ENCODE measurements at places on chromosomes 3 and 15.

DNA sequence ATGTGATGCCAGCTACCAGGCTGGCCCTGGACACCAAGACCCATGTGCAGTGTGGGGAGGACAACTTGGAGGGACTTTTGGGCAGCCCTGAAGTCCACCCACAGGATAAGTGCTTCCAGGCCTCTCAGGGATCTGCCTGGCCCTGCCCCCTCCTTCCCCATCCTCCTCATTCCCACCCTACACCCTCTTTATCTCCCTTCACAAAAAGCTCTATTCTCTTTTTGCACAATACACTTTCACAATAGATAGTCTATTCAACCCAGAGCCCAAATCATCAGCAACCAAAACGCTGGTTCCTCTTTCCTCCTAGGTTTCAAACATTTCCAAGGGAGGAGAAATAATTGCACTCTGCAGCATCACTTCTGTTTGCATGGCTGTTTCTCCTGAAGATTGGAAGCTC lies 7.8 kb upstream of the ZNF710 start:
- DNase-seq: no peak

- no peak for DNase-seq
These were observed 342.4 kb downstream of the LPP start for GRCh38 chr3:188496390-188496789.

GRCh38 chr3:177754508-177754921 lies 557.2 kb upstream of the TBL1XR1 start:
- DNase-seq: no peak

DNA sequence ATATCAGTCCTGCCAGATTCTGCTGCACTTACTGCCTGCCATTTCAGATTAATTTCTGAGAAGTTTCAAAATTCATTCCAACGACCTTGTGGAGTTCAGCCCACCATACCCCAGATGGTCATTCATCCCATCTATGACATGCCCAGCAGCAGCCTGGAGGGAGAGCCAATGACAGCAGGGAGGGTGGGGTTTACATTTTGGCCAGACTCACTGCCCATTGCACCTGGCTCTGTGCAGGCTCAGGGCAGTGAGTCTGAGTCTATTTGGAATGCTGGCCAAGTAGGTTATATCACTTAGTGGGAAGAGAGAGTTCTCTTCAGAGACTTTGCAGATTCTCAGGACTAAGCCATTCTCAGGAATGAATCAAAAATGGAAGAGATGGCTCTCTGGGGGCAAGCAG lies 21.5 kb downstream of the SRPRB start:
- DNase-seq: no peak

DNA sequence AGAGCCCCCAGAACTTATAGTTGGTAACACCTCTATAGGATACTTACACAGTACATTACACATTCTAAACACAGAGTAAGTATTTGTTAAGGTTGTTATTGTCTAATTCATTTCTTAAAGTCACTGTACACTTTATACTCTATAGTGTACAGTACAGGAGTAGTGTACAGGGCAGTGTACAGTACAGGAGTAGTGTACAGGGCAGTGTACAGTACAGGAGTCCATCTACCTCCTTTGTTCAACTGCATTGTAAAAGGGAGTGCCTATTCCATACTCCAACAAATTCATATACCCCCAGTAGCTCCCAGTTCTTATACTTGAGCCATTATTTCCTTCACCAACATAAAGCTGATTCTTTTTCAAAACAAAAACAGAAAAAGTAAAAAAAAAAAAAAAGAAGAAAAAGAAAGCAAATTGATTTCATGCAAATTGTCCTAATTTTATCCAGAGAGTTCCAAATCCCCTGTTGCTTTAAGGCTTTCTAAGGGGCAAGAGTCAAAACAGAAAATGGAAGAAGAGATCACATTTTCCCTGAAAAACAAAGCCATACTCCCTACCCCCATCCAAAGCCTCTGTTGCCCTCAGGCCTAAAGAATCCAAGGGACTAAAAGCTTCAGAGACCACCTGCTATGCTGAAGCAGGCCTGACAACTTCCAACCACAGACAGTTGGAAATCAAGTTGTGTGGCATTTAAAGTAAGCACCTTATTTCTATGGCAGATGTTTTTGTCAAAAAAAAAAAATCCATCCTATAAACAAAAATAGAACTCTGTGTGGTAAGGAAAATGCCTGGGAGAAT lies 125.6 kb downstream of the PLCH1 start:
- DNase-seq: no peak

- DNase-seq: no peak
These were observed 240.2 kb downstream of the SCAPER start for GRCh38 chr15:76664895-76665294.

- DNase-seq: no peak
These were observed 500 bp downstream of the PARP6 start for GRCh38 chr15:72271895-72272212.

- DNase-seq: no peak
These were observed 48.4 kb downstream of the GOLIM4 start for GRCh38 chr3:168047190-168047795.

DNA sequence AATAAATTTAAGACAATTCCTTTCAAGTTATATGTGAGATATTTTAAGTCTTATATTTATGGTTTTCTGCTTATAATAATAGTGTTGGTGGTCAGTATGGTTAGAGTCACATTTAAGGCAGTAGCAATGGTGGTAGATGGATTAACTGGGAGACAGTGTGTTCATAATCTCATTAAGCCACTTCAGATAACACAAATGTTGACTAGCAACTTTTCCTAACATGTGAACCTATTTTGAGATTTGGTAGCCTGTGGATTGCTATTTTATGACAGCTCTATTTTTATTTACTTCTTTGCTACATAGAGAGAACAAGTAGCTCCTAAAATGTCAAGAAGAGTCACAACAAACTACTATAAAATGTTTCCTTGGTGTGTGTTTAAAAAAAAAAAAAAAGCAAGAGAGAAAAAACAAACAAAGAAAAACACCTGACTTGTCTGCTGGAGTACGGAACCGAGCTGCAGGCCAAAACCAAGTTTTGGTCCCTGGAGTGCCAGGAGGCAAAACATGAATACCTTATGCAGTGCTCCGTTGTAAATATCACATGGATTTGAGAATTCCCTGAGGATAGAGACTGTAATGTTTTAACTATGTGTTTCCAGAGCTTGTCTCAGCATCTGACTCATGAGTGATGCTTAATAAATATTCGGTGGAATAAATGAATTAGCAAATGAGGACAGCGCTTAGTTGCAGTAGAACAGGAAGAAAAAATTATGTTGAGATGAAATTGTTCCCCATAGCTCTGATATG lies 457.1 kb upstream of the ROBO2 start:
- no peak for DNase-seq

GRCh38 chr15:94453227-94453988 lies 222.0 kb downstream of the MCTP2 start:
- no peak for DNase-seq

DNA sequence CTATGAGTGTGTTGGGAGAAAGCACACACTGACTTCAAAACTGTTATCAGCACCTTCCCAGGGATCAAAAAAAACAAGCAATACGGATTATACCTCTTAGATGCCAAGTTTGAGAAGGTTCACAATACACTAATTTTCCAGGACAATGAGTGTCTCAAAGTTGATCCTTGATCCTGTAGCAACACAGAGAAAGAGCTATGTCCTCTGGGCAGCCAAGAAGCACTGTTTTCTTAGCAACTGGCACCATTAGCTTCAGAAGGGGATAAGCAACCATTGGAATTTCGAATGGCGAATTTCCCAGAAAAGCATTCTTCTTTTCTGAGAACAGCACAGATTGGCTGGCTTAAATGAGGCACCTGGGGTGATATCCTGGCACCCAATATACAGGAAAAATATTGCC lies 270.3 kb upstream of the RORA start:
- no peak for DNase-seq

DNA sequence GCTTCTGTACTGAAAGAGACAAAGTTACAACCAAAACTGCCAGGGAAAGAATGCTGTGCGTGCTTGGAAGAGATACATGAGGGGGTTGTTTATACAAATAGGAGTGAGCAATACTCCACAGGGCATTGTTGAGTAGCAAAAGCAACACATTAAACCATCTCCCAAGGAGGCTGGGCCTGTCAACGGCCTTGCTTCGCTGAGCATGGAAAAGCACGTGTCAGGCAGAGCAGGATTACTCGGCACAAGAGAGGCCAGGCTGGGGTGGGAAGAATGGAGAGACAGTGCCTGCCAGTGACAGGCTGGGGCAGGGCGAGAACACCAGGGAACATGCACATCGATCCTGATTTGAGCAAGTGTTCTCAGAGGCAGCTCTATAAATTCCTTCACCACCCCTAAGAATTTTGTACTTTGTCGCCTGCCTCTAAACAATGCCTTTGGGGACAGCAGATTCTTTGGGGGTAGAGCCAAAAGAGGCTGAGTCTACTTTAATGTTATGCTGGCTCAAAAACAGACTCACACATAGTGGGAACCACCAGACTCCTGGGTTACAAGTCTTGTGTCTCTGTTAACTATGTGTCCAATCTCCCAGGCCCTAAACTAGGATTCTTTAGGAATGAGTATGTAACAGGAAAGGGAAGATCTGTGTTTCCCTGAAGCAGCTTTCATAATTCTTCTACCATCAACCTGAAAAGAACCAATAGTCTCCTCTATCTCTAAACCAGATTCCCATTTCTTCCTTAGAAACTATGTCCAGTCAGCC lies 67.2 kb downstream of the LIPC start:
- no peak for DNase-seq

DNA sequence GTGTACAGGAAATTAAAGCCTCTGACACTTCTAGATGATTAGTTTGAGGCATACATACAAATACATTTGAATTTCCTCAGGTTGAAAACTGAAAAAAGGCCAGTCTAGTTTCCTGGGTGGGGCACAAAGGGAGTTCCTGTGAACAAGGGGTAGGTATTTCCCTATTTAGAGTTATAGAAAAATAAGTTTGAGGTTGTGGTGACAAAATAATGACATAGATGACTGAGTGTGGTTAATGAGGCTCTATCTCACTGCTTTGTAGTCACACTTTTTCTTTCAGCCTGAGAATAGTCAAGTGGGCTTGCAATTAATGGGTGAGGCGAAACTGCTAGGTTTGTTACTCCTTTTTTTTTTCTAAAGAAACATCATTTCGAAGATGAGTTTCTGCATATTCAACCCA lies 4.3 kb downstream of the SLCO3A1 start:
- DNase-seq: no peak

- peak; percentile 17 for DNase-seq
These were observed 30.2 kb upstream of the ZNF609 start for GRCh38 chr15:64430000-64430735.

DNA sequence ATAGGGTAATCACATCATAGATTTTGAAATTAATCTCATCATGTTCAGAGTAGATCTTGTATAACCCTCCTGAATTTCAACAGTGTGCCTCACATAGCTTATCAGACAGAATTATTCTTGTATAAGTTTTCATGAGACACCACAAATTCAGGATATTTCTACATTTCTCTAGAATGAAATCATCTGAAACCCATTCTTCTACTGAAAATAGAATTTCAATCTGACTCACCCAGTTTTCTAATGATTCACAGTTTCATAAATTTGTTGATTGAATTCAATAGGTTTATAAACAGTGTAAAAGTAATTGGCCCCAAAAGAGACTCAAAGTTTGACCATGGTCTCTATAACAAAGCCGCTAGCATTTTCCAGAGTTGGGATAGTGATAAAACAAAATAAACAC lies 1082.6 kb upstream of the EPHA6 start:
- DNase-seq: no peak

DNA sequence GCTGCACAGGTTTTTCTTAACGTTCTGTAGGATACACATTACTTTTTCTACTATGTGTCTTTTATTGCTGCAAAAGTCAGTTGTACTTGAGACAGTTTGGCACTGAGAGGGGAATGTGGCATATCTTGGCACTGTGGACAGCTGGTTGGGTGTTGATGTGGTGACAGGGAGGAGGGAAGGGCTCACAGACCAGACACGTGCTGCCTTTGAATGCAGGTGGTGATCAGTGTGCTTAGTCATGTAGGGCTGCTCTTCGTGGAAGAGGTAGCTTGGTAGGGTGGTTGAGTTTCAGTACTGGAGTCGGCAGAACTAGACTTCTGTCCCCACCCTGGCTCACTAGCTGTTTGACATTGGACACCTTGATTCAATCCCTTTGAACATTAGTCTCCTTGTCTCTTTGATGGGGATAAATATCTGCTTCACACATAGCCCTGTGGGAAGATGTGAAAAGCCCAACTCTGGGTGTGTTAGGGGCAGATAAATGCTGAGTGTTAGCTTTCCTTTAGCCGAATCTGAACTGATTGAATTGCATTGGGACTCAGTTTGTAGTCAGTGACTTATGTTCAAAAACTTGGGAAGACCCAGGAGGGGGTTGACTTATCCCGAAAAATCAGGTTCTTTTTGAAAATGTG lies 108.4 kb downstream of the PTPRG start:
- DNase-seq: no peak

DNA sequence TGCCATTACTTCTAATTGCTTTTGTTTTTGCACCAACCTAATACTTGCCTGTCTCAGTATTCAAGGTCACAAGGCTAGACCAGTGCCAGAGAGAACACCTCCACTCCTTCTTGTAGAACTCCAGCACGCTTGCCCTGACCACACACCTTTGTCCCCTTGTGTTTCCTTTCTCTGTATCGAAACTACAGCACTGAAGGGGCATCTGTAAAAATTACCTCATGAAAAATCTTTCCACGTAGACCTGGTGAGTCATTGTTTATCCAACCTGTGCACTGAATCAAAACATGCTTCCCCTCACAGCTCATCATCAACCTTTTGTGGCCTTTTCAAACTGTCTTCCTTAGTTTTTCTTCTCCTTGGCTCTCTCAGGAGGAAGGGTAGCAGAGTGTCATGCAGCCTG lies 259.5 kb downstream of the THRB start:
- no peak for DNase-seq

- DNase-seq: peak; percentile 45
These were observed 9.7 kb downstream of the NTRK3 start for GRCh38 chr15:88246666-88247446.

GRCh38 chr15:90679959-90680358 lies 37.2 kb upstream of the BLM start:
- no peak for DNase-seq

DNA sequence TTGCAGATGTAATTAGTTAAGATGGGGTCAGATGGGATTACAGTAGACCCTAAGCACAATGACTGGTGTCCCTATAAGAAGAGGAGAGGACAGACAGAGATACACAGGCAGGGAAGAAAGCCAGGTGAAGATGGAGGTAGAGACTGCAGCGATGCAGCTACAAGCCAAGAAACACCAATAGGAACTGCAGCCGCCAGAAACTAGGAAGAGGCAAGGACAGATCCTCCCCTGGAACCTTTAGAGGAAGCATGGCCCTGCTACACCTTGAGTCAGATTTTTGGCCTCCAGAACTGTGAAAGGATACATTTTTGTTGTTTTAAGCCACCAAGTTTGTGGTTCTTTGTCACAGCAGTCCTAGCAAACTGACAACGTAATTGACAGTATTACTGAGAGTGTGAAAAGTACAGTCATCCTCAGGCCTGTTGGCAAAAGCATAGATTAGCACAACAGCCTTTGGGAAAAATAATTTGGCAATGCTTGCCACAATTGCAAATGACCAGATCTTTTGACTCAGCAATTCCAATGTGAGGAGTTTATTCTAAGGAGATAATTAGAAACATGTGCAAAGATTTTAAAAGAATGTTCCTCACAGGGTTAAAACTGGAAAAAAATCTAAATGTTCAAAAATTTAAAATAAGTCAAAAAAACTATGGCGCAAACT lies 82.6 kb upstream of the TJP1 start:
- DNase-seq: no peak

- no peak for DNase-seq
These were observed 68.1 kb upstream of the FOXP1 start for GRCh38 chr3:71651625-71652024.

GRCh38 chr15:74897300-74897701 lies 7.5 kb downstream of the MPI start:
- DNase-seq: no peak
